ENCODE measurements at places on chromosomes 5 and 9.

DNA sequence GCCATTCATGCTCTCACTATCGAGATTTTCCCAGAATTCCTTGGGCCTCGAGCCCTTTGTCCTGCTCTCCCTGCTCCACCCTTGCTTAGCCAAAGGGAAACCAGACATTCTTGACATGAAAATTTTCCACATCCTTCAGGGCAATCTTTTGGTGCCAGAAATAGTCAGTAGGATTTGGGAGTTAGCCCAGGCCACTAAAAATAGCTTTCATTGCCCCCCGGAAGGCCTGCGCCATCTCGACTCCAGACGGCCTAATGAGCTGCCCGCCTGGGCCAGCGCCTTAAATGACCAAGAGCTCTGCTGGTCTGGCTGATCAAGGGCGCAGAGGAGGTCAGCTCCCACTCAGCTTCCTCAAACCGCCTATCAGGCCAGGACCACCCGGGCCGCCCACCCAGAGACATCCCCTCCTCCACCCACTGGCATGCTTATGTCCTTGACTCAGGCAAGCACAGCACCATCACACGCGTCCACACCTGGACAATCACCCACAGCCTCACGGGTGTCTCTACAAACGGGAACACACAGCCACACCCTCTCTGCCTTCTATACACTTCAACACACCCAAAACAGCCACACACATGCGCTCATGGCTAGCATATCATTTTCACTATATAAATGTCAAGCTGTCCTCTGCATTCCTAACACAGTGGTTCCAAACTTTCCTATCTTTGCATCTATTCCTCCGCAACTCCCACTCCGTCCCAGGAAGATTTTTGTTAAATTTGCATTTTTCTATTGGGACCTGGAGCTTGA, 20.9 kb downstream of the DUSP1 start:
- DNase-seq = no peak

GRCh38 chr9:27462434-27462833, 61.7 kb upstream of the IFNK start:
- DNase-seq = no peak

DNA sequence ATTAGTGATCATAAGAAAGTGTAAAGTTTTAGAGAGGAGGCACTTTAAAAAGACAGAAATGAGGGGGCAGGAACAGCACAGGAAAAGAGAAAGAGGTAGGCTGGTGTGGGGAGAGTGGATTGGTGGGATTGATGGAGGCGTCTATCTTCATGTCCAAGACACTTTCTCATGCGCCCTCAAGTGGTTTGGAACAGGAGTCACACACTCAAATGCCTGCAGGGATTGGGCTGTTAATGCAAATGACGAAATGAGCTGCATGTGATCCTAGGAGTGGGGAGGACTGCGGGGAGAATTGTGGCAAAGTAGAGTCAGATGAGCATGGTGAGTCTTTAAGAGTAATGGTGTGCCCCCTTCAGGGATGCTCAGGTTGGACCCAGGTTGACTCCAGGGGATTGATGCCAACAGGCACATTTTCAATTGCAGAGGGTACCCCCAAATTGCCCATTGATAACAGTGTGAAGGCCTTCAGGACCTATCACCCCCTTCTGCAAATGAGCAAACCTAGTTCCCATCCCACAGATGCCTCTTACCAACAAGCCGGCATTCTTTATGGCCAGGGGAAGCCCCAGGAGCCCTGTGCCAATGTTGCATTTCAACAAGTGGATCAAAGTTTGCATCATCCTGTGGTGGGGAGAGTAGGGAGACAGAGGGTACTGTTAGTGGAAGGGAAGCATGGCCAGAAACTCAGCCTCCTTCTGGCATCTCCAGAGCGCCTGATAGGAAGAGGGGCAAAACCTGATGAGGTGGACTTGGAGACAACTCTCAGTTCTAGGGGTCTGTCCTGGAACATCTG, 5.3 kb downstream of the SLC36A3 start:
- no peak for DNase-seq

DNA sequence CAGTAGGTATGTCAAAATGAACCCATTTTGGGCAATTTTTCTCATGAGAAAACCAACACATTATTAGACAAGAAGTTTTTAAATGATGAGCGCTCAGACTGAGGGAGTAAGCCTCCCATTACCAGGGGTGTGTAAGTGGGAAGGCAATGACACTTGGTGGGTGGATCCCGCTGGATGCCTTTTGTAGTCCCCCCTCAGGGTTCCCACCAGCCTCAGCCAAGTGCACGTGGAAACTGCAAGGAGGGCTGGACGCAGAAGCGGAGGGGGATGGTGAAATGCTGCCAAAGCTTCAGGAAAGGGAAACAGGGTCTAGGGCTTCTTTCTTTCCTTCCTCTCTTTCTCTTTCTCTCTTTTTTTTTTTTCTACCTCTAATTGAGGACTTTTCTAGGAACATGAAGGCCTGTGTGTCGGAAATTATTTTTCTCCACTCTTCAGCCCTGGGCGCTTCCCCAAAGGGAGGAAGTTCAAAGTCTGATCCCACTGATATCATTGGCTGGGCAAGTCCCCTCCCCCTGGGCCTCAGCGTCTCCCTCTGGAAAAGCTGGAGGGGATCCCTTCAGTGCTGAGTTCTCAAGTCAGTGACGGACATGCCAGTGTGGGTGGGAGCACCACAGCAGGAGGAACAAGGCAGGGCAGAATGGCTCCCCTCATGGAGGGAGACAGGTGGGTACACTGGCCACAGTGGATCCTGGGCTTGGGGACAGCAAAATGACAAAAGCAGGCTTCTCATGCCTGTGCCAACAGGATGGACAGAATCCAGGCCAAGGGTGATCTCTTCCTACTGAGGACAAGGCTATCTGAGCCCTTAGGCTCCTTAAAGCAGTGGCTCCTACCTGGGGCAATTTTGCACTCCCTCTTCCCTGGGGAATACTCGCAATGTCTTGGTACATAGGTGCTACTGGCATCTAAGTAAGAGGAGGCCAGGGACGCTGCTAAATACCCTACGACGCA, 23.9 kb upstream of the SLC25A51 start:
- no peak for DNase-seq

- no peak for DNase-seq
Measured at GRCh38 chr9:5563886-5564285, 53.6 kb downstream of the PDCD1LG2 start.

DNA sequence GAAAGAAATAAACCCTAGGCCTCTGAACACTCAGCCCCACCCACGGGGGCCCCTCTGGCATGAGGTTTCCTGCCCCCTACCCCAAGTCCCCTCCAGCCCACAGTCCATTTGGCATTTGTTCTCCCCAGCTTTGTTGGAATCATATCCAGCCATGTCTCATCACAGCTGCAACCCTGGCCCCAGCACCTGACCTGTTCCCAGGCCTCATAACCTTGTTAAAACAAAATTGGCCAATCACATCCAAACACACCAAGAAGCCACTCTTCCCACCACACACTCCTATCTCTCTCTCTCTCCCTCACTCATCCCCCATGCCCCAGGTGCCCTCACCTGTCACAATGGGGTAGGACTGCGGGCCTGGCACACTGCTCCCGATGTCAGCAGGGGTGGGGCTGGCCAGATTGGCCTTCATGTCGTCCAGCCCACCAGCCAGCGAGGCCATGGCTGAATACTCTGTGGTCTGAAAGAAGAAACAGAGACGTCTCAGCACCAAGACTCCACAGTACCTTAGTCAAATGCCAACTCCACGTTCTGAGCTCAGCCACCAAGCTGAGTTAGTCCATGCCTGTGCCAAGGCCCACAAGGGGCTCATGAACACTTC, 110.9 kb downstream of the PAX5 start:
- DNase-seq = no peak

DNA sequence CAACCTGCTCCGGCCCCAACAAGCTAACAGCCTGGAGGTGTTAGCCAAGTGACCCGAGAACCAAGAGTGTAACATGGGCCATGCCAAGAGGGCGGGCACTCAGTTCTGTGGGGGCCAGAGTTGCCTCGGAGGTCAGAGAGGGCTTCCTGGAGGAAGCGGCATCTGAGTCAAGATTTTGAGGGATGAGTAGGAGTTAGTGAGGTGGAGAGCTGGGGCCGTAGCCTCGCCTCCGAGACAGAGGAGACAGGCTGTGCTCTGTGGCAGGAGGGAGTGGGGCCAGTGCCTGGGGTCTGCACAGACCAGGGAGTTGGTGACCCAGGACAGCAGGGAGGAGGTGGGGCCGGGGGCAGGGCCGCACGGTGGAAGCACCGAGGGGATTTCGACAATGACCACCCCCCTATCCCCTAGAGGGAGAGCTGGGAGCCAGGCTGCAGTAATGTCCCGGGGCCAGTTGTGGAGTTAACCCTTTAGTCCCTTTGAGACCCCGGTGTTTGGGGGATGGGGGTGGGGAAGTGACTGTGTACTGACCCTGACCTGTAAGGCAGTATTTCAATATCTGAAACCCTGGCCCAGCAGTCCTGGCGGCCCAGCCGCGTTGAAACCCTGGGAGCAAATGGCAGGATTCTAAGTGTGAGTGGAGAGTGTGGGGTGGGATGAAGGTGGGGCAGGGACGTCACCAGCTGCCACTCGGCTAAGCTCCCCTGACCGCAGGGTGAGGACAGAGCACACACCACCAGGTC, 148.7 kb upstream of the COL5A1 start:
- no peak for DNase-seq

GRCh38 chr9:87850391-87850790, 32.3 kb upstream of the SPATA31E1 start:
- no peak for DNase-seq

DNA sequence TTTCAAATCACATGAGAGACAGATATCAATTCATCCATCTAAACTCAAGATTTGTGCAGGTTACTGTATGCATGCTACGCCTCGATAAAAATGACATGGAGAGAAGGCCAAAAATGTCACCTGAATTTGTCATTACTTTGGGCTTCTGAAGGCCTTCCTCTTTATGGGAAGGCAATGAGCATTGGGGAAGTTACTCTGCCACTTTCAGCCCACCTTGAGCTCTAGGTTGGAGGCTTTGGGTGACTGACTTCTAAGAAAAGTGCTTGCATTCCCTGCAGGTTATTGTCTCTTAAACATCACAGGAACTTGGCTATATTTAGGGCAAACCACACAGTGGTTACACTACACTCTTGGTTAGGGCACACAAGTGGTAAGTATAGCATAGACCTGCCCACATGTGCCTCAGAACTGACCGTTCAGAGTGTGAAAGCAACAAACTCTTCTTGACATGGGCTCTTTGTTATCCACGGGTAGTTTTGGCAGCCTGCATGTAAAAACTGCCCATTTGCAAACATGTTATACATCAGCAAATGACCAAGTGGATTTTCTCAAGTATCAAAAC, 169.5 kb downstream of the ZNF608 start:
- no peak for DNase-seq

DNA sequence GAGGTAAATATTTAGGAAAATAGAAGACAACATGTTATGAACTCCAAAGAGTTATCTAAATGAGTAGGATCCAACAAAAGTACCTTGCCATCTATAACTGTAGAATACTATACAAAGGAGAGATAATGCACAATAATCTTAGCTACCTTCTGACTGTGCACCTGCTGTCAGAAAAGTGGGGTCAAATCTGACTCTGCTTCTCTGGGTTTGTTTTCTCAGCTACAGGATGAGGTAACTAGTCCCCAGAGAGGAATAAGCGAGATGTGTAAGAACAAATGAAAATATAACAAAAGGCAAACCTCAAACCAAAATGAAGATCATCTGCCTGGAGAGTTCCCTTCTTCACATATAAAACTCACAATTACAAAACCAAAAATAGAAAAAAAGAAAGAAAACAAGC, 204.8 kb downstream of the DCP2 start:
- no peak for DNase-seq

DNA sequence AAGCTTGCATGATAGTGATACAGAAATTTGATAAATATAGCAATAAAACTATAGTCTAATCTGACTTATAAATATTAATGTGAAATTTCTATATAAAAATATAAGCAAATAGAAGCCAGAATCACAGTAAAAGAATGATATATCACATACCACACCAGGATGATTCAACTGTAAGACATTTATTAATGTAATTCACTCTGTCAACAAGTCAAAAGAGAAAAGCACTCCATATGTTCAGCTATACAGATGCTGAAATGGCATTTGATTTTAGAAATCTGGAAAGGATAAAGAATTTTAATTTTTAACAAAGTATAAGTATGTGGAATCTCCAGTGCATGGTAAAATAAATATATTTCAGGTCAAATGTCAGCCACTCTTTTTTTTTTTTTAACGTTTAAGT, 372.4 kb downstream of the KCNN2 start:
- no peak for DNase-seq

DNA sequence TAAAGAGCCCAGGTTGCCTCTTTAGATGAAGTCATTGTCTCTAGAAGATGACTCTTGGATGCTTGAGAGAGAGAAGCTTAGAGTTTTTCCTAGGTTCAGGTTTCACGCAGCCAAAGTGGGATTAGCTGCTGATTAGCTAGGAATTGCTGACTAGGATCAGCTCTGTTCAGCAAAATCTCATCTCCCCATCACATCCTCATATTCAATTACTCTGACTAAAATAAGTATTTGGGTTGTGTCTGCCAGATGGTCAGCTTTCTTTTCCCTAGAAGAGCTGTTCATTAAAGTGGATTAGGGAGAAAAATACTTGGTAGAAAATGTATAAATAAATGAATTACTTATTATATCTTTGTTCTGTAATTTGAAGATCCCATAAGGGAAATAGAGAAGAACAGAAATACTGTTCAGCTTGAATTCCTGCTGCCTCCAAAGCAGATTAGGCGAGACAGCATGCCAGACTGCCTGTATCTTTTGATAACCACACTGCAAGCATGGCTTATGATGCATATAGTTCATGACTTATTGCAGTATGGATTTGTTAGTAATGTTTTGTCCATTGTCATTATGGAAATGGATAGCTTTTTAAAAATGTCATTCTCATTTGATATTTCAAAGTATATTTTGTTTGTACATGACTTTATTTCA, 184.8 kb upstream of the CD180 start:
- DNase-seq = no peak

- no peak for DNase-seq
Measured at GRCh38 chr5:115458416-115458815, 86.2 kb downstream of the FEM1C start.

DNA sequence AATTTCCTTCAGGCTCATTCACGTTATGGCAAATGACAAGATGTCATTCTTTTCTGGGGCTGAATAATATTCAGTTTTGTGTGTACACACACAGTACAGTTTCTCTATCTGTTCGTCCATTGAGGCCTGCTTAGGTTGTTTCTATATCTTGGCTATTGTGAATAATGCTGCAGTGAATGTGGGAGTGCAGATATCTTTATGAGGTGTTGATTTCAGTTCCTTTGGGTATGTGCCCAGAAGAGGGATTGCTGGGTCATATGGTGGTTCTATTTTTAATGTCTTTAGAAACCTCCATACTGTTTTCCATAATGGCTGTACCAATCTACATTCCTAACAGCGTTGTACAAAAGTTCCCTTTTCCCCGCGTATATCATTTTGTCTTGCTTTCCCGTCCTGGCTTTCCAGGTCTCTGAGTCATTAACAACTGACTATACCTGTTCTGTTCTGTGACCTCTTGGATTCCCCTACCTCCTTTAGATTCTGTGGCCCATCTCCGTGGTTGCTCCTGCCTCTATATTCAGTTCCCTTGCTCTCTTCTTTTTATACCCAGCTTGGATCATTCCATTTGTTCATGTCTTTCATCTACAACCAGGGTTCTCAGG, 6.8 kb downstream of the SNX30 start:
- no peak for DNase-seq

GRCh38 chr5:122607818-122608217, 167.1 kb upstream of the SNX2 start:
- DNase-seq = no peak

Measured in CD4-positive, alpha-beta T cell treated with Interleukin-21 for 1 hour (primary cell).